ENCODE measurements at places on chromosomes 4 and X.

DNA sequence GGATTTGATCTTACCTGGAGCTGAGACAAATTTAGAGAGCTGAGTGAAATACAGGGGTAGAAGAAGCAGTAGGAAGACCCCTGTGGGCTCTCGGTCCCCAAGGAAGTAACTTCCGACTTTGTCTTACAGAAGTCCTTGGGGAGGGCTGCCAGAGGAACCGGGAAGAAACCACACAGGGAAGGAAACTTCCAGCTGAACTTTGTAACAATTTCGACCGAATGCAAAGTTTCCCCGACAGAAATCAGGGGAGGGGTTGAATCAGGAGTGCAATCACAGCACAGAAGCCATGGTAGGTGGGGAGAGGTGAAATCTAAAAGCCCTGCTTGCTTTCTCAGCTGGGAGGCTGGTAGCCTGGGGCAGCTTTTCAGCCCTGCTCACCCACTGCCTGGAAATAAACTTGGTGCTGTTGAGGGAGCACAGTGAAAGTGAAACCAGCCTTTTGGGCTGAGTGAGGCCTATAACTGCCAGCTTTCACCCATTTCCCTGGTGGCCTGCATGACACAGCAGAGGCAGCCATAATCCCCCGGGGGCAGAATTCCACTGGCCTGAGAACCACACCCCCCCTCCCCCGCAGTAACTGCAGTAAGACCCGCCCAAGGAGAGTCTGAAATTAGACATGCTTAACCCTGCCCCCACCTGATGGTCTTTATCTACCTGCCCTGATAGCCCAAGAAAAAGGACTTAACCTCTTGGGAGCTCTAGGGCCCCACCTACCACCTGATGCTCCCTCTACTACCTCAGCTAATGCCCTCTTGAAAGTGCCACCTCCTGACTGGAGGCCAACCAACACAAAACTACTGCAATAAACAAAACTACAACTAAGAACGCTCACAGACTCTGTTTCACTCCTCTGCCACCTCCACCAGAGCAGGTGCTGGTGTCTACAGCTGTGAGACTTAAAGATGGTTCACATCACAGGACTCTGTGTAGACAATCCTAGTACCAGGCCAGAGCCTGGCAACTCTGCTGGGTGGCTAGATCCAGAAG lies 248.2 kb downstream of the PARM1 start:
- no peak for DNase-seq

GRCh38 chrX:14948691-14949090 lies 75.5 kb downstream of the MOSPD2 start:
- no peak for DNase-seq

GRCh38 chr4:98332017-98332416 lies 70.8 kb downstream of the RAP1GDS1 start:
- DNase-seq = no peak

- DNase-seq = no peak
These were observed 90.4 kb downstream of the PHOX2B start for GRCh38 chr4:41658163-41658562.

GRCh38 chr4:120873554-120873953 lies 49.0 kb downstream of the PRDM5 start:
- no peak for DNase-seq

All from activated gamma-delta T cell treated with Interleukin-2 at 50 U/mL for 16 hours (primary cell).